Stimulated activated CD4-positive, alpha-beta T cell treated with anti-CD3 and anti-CD28 coated beads, Interleukin-12 subunit alpha, Interleukin-12 subunit beta, amount 100 ng/mL, for 24 hours (primary cell): ENCODE measurements at places on chromosomes 16 and 17.

GRCh38 chr16:29649588-29650494 lies 13.2 kb upstream of the SPN start:
- DNase-seq = no peak

GRCh38 chr17:73650617-73651200 lies 6.5 kb upstream of the SDK2 start:
- DNase-seq = no peak

DNA sequence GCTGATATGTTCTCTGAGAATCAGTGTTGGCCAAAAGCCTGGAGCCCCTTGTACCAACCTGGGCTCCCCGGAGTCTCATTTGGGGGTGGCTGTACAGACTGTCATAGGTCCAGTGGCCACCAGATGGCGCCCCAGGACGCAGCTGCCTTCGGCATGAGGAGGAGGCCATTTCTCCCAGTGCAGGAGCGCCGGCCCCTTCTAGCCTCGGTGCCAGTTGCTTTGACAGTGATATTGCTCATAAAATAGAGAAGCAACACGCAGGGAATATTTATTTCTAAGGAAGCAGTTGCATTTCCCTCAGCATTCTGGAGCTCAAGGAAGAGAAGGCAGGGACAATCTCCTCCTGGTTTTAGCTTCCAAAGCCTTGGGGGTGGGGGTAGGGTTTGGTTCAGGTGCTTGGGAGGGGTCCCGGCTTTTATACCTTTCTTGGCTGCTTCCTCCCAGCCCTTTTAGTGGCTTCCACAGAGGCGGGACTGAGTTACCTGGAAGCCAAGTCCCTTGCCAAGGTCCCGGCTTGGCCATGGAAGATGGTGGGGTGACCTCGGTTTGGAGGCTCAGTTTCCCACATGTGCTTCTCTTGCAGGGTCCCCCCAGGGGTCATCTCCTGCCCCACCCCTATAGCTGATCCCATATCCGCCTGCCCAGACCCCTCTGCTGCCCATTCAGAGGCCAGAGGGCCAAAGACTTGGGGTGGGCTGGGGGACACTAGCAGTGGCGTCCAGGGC lies 117.8 kb upstream of the CDC42EP4 start:
- peak; percentile 70 for DNase-seq

DNA sequence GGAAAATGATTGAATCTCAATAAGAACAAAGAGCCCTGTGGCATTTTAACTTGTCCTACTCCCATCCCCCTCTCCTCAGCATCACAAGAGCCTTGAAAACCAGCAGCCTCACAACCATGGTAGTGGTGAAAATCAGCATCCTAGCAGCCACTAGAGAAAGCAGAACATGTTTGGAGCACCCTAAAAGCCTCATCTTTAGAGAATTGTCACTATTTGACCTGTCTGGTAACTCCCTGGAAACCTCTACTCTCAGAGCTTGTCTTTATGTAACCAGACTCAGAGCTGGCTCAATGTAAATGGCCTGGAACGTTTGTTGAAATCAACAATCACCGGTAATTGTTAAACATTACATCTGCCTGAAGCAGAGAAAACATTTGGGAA lies 70.8 kb downstream of the MMD start:
- no peak for DNase-seq

DNA sequence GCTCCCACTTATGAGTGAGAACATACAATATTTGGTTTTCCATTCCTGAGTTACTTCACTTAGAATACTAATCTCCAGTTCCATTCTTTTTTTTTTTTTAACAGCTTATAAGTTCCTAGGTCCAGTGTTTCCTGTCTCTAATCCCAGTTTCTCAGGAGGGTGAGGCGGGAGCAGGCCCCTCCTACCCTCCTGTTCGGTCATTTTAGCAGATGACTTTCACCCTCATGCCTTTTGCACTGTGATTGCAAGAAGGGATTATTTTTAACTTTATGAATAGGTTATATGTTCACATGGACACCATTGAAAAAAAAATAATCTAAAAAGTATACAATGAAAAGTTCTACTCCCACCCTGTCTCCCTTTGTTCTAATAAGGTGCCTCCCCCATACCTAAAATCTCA lies 47.6 kb downstream of the CDH1 start:
- no peak for DNase-seq

DNA sequence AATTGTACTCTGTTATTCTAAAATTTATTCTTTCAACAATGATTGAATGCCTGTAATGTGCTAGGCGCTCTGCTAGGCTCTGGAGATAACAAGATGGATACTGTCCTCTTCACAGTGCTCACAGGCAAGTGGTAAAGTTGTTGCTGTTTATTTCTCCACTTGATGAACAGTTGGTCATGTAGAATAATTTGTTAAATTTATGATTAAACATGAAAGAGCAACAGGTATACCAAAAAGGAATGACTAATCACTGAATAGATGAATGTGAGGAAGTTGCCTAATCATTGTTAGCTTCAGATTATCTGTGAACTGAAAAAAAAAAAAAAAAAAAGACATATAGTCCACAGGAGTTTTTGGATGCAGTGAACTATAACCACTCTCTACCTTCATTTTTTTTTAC lies 62.3 kb downstream of the NFATC3 start:
- no peak for DNase-seq

- DNase-seq = no peak
Observed at GRCh38 chr16:85625485-85626117, 12.5 kb downstream of the GSE1 start.

- DNase-seq = no peak
Observed at GRCh38 chr17:6755281-6755680, 565 bp upstream of the XAF1 start.

GRCh38 chr17:7794075-7794663 lies 39.8 kb upstream of the KDM6B start:
- no peak for DNase-seq

DNA sequence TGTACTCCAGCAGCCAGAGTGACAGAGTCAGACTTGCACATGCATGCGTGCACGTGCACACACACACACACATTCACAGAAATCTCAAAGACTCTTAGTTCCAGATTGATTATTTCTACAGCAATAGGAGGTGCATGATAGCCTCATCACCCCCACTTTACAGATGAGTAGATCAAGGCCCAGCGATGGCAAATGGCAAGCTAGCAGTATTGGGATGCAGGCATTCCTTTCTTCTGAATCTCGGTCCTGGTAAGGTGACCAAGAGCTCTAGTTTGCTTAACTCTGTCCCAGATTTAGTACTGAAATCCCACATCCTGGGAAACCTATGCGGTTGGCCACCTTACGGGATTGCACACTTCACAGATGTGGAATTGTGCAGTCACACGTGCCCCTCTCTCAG lies 38.6 kb downstream of the ITGAM start:
- no peak for DNase-seq

DNA sequence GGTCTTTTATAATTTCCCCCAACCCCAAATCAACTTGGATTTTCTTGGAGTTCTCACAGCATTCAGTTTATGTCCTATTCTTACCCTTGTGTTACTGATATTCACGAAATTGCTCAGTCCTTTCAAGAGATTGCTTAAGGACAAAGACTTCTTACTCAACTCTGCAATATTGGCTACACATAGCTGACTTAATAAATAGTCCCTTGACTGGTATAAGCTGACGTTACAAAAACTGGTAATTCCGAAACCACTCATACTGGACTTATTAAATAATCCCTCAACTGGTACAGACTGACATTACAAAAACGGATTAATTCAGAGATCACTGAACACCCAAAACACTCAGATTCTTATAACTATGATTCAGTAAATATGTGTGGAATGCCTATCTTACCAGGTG lies 860 bp downstream of the TIGD7 start:
- no peak for DNase-seq

- no peak for DNase-seq
Observed at GRCh38 chr16:805474-805873, 4.9 kb upstream of the GNG13 start.

DNA sequence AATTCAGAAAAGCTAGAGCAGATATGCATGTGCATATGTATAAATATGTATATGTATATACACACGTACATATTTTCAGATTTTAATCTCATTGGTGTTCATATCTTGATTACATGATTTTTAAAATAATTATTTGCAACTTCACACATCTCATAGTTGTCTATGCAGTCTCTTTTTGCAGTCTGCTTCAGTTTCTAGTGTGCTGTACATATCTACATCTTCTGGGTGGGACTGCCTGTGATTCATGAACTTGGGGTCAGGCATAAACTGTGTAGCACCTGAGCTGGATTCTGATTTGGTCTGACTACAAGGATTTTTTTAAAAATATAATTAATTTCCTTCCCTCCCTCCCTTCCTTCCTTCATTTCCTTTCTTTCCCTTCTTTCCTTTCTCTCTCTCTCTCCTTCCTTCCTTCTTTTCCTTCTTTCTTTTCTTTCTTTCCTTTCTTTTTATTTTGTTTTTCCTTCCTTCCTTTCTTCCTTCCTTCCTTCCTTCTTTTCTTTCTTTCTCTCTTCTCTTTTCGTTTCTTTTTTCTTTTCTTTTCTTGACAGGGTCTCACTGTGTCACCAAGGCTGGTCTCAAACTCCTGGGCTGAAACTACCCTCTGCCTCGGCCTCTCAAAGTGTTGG lies 96.5 kb downstream of the TANGO6 start:
- DNase-seq = no peak

GRCh38 chr16:49866595-49867071 lies 10.7 kb upstream of the ZNF423 start:
- DNase-seq = no peak

GRCh38 chr17:72618001-72618509 lies 474.4 kb downstream of the SLC39A11 start:
- DNase-seq = peak; percentile 3

GRCh38 chr17:33905338-33905800 lies 349.7 kb upstream of the CCL2 start:
- no peak for DNase-seq
